Sigmoid colon (tissue), 7 donors: ENCODE measurements at places on chromosomes 1 and 21. TPM values are rescaled to one million over a fixed set of nuclear protein-coding genes. Genes with fewer than 3 reads are reported as not detected.

GRCh38 chr1:3471356-3472087 is 17.1 kb downstream of the ARHGEF16 start:
- H3K27me3 ChIP-seq, result peaks cover 40% of the 10 kb centered on the region
- H3K4me3 ChIP-seq, result no peak overlapping the region
- H3K27ac ChIP-seq, result no peak overlapping the region
- no peak for DNase-seq

- no peak overlapping the region for H3K4me3 ChIP-seq
- H3K36me3 ChIP-seq, result no peaks in the 10 kb centered on the region
- peak overlapping the region; percentile 75 for H3K27ac ChIP-seq
- no peaks in the 10 kb centered on the region for H3K4me1 ChIP-seq
Measured at GRCh38 chr1:246582301-246583055, 16.2 kb downstream of the CNST start.

DNA sequence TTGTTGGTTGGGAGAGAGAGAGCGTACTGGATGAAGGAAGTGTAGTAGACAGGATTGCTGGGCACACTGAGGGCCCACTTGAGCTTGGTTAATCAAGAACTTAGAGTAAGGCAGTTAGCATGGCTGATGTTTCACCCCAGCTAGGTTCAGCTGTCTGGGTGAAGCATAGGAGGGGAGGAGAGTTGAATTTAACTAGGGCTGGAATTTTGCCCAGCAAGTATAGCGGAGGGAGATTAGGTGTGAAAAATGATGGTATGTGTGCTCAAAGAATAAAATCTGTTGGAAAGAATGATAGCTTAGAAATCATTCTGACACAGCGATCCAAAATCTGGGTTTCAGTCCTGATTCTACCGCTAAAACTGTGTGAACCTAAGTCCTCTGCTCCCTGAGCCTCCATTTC is 461.5 kb upstream of the PROX1 start:
- H3K36me3 ChIP-seq, result no peaks in the 10 kb centered on the region
- H3K27me3 ChIP-seq, result no peaks in the 10 kb centered on the region
- no peak for DNase-seq
- H3K27ac ChIP-seq, result no peak overlapping the region

- H3K27ac ChIP-seq, result no peak overlapping the region
- no peaks in the 10 kb centered on the region for H3K27me3 ChIP-seq
- no peaks in the 10 kb centered on the region for H3K36me3 ChIP-seq
- DNase-seq, result no peak
- H3K4me3 ChIP-seq, result no peak overlapping the region
Measured at GRCh38 chr1:87834941-87835340, 506.3 kb downstream of the LMO4 start.

DNA sequence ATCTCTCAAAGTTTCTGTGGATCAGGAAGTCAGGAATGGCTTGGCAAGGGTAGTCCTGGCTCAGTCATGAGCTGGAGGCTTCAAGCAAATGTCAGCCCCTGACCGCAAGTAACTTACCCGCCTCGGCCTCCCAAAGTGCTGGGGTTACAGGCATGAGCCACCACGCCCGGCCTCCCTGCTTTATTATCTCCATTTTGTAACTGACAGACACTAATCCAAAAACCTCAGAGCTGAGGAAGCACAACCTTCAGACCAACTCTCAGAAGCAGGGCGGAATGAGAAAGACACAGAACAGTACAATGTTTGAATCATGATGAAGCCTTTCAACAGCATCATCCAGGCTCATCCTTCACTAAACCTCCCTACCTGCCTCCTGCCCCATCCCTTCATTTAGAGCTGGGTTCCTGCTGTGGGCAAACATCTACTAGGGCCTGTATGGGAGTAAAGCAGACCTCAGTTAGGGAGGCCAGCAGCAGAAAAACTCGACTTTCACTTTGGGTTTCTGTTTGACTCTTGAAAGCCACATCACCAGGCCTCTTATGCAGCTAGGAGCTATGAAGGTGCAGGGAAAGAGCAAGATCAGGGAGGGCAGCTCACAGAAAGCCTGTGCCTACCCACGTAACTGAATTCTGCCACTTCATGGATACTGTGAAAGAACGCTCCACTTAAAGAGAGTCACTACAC is 84.4 kb upstream of the RAB4A start:
- H3K27me3 ChIP-seq, result no peaks in the 10 kb centered on the region
- no peaks in the 10 kb centered on the region for H3K36me3 ChIP-seq
- H3K4me3 ChIP-seq, result no peak overlapping the region
- H3K4me1 ChIP-seq, result no peaks in the 10 kb centered on the region
- no peak overlapping the region for H3K27ac ChIP-seq
- DNase-seq, result no peak

- H3K27ac ChIP-seq, result no peak overlapping the region
- no peaks in the 10 kb centered on the region for H3K4me1 ChIP-seq
Measured at GRCh38 chr1:208604295-208604694, 360.1 kb upstream of the PLXNA2 start.

DNA sequence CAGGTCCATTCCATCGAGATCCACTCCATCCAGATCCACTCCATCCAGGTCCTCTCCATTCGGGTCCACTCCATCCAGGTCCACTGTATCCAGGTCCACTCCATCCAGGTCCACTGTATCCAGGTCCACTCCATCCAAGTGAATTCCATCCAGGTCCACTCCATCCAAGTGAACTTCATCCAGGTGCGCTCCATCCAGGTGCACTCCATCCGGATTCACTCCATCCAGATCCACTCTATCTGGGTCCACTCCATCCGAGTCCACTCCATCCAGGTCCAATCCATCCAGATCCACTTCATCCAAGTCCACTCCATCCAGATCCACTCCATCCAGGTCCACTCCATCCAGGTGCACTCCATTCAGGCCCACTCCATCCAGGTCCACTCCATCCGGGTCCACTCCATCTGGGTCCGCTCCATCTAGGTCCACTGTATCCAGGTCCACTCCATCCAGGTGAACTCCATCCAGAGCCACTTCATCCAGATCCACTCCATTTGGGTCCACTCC is 157.4 kb downstream of the HUNK start:
- no peak overlapping the region for H3K4me3 ChIP-seq
- no peak for DNase-seq
- H3K4me1 ChIP-seq, result no peaks in the 10 kb centered on the region
- H3K36me3 ChIP-seq, result no peaks in the 10 kb centered on the region
- no peaks in the 10 kb centered on the region for H3K27me3 ChIP-seq
- no peak overlapping the region for H3K27ac ChIP-seq

DNA sequence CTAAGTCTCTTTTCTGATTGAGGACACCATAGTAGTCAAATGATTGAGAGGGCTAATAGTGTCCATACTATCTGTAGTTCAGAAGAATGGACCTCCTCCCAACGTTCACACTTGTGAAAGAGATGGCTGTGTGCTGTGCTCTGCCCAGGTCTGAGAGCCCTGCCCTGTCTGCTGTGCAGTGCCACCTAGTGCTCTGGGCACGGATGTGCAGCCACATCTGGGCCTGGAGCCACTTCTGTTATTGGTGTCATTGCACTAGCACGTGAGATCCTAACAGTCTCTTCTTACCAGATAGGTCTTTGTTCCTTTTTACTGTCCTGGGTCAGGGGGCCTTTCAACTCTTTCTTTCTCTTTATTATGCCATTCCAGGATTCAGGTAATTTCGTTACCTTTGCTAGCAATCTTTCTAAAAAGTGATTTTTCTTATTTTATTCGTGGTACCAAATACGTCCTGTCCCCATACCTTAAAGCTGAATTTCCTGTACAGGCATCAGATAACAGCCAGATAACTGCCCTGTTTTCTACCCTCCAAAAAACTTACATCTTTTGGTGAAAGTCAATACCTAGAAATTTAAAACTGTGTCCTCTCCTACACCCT is 21.7 kb downstream of the INTS3 start:
- no peak overlapping the region for H3K4me3 ChIP-seq
- H3K4me1 ChIP-seq, result peaks cover 60% of the 10 kb centered on the region
- peaks cover 37% of the 10 kb centered on the region for H3K36me3 ChIP-seq
- H3K27me3 ChIP-seq, result no peaks in the 10 kb centered on the region
- peak; percentile 95 for DNase-seq

DNA sequence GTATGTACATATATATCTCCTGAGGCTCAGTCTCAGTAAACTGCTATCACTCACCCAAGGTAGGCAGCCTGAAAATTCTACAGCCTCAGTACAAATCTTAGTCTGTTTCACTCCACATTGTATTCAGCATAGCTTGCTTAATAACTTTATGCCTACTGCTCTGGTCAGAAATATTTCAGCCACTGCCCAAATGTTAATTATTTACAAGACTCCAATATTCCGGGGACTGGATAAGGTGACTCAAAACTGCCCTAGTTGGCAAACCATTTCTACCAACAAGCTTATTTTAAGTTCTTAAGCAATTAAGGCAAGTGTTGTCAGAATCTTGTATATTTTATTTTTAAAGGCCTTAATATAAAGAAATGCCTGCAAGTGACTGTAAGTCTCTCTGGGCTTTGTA is 114.8 kb downstream of the LRRIQ3 start:
- no peak overlapping the region for H3K4me3 ChIP-seq
- H3K4me1 ChIP-seq, result no peaks in the 10 kb centered on the region
- DNase-seq, result no peak
- H3K27me3 ChIP-seq, result no peaks in the 10 kb centered on the region

GRCh38 chr1:225817611-225818061 is 7.7 kb downstream of the EPHX1 start:
- DNase-seq, result peak; percentile 93
- peak overlapping the region; percentile 90 for H3K27ac ChIP-seq
- H3K4me1 ChIP-seq, result no peaks in the 10 kb centered on the region
- peaks cover under 1% of the 10 kb centered on the region for H3K36me3 ChIP-seq
- no peaks in the 10 kb centered on the region for H3K27me3 ChIP-seq

GRCh38 chr1:115951560-115951959 is 24.8 kb upstream of the SLC22A15 start:
- H3K4me3 ChIP-seq, result no peak overlapping the region
- DNase-seq, result no peak
- H3K27ac ChIP-seq, result no peak overlapping the region
- H3K27me3 ChIP-seq, result no peaks in the 10 kb centered on the region
- H3K36me3 ChIP-seq, result no peaks in the 10 kb centered on the region
- no peaks in the 10 kb centered on the region for H3K4me1 ChIP-seq

- no peaks in the 10 kb centered on the region for H3K36me3 ChIP-seq
- H3K4me1 ChIP-seq, result peaks cover 18% of the 10 kb centered on the region
- H3K4me3 ChIP-seq, result no peak overlapping the region
- H3K27ac ChIP-seq, result no peak overlapping the region
- H3K27me3 ChIP-seq, result peaks cover 100% of the 10 kb centered on the region
- no peak for DNase-seq
Measured at GRCh38 chr1:156433032-156433431, 64.0 kb downstream of the RHBG start.

DNA sequence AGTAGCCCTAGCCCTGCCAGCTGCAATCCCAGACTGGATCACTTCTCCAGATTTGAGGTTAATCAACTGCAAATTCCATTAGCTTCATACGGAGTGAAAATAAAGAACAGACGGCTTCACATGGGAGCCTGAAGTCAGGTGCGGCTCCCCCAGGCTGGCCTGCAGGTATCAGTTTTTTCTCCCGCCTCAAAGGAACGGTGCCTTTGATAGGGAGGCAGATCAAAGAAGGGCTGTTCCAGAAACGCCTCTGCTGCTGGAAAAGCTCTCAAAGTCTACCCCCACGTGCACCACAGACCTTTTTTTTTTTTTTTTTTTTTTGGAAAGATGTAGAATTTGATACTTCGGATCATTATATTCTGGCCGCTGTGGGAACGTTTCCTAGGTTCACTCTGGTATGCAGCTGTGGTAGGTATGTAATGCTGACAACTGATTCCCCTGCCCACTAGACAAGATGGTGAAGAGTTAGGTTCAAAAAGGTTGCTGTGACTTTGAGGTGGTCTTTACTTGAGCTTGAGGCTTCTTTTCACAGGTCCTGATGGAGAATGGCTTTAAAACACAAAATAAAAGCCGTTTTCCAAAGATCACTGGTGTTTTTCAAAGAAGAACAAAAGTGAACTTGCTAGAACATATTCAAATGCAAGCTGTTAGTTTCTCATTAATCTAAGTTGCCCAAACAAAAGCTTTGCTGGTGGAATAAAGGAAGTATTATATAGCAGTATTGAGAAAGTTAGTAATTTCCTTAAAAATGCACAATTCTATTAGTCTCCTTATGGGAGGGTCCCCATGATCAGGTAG is 189.0 kb upstream of the NFIA start:
- no peak overlapping the region for H3K4me3 ChIP-seq
- H3K27me3 ChIP-seq, result no peaks in the 10 kb centered on the region
- H3K36me3 ChIP-seq, result no peaks in the 10 kb centered on the region
- DNase-seq, result no peak
- H3K4me1 ChIP-seq, result no peaks in the 10 kb centered on the region

- no peaks in the 10 kb centered on the region for H3K4me1 ChIP-seq
- no peak for DNase-seq
- H3K36me3 ChIP-seq, result peaks cover 14% of the 10 kb centered on the region
- no peak overlapping the region for H3K4me3 ChIP-seq
Measured at GRCh38 chr1:38014171-38014570, 1.6 kb downstream of the UTP11 start.

DNA sequence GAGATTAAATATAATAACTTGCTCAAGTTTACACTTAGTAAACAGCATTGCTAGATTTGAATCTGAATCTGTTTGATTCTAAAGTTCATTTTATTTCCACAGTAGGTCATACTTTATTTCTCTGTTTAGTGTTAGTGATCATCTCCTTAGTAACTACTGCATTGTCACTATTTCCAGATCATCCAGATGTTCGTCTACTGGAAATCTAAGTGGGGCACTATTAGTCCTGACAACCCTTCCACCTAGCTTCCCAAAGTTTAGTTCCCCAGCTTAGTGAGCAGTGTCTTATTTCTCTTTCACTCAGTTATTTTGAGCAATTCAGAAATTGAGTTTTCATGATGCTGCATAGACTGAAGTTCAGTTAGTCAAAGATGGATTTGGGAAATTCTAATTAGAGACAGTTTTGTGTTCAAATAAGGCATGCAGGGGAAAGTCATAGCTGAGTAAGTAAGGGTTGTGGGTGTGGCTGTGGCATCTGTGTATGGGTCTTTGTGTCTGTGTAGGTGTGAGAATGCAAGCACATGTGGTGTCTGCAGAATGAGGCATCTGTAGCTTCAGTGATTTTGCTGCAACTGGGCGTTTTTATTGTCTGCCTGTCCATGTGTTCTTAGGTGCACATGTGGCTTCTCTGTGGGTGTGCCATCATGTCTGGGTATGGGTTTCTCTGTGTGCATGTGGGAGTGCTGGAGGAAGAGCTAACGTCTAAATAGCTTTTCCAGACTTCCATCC is 107.3 kb downstream of the NTMT2 start:
- no peaks in the 10 kb centered on the region for H3K36me3 ChIP-seq
- no peaks in the 10 kb centered on the region for H3K4me1 ChIP-seq
- no peak for DNase-seq
- no peaks in the 10 kb centered on the region for H3K27me3 ChIP-seq
- no peak overlapping the region for H3K4me3 ChIP-seq

- peaks cover 8% of the 10 kb centered on the region for H3K4me1 ChIP-seq
- no peak overlapping the region for H3K27ac ChIP-seq
- no peaks in the 10 kb centered on the region for H3K36me3 ChIP-seq
- H3K27me3 ChIP-seq, result no peaks in the 10 kb centered on the region
- H3K4me3 ChIP-seq, result no peak overlapping the region
- DNase-seq, result no peak
Measured at GRCh38 chr1:44705938-44706337, 25.0 kb downstream of the RNU5D-1 start.

GRCh38 chr1:152109998-152110294 is 5.3 kb downstream of the TCHH start:
- peaks cover 54% of the 10 kb centered on the region for H3K27me3 ChIP-seq
- H3K36me3 ChIP-seq, result no peaks in the 10 kb centered on the region
- H3K4me3 ChIP-seq, result peak overlapping the region; percentile 39
- H3K4me1 ChIP-seq, result peaks cover 45% of the 10 kb centered on the region
- no peak for DNase-seq

SYT11 gene
- 20.6 TPM for total RNA-seq

KIAA1614 gene
- total RNA-seq, result 11.4 TPM

ATP1A4 gene
- not detected for total RNA-seq

SYCP1 gene
- not detected for total RNA-seq

ERRFI1 gene
- 110 TPM for total RNA-seq

OPRD1 gene
- total RNA-seq, result 0.54 TPM

CDC42BPA gene
- 60.8 TPM for total RNA-seq

SLAMF6 gene
- total RNA-seq, result 1.1 TPM

CASQ1 gene
- 0.66 TPM for total RNA-seq

FHAD1 gene
- total RNA-seq, result not detected

CD48 gene
- total RNA-seq, result 2.9 TPM

EDN2 gene
- total RNA-seq, result 2.2 TPM
